ELR (cell line): ENCODE measurements at places on chromosomes 16 and 17.

- DNase-seq = peak; percentile 9
Measured at GRCh38 chr16:23561586-23561985, 4.1 kb downstream of the UBFD1 start.

DNA sequence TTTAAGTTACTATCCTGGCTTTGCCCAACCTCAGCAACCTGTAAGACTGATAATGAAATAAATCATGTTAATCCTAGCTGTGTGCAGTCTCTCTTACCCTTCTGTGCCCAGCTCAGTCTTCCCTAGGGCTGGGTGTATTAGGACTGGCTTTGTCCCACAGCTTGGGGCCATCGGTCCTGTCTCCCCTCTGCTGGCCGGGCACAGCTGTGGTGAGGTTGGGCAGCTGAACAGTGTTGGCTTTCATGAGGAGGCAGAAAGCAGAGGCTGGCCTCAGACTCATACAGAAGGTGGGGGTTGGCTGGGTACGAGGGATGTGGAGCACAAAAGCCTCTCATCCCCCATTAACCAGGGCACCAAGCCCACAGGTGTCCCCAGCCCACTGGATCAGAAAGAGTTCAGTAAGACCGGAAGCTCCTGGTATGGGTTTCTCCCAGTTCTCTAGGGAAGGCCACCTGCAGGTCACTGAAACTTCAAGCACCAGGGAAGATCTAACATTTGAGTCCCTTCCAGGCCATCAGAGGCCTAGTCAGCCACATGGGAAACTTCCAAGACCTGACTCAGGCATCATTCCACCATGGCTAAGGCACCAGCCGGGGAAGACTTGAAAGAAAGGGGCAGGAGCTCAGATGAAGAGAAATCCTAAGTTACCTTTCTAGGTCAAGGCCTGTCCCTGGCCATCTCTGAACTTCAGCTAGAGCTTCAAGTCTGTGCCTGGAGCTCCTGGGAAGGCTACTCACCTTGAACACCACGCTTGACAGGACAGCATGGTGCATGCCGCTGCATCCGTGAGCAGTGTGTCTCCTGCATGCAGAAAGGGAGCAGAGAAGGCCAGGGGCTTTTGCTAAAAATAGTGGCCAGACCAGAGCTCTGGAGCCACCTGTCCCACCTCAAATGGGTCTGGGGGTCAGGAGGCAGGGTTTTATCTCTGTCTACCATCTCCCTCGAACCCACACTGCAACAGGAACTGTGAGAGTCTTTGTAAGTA, 8.8 kb downstream of the CNP start:
- DNase-seq = no peak

- no peak for DNase-seq
Measured at GRCh38 chr17:14201021-14201987, 35.4 kb downstream of the CDRT15 start.

- no peak for DNase-seq
Measured at GRCh38 chr17:34378664-34379101, 15.7 kb upstream of the CCL1 start.

- no peak for DNase-seq
Measured at GRCh38 chr17:17951524-17951923, 20.7 kb downstream of the TOM1L2 start.

DNA sequence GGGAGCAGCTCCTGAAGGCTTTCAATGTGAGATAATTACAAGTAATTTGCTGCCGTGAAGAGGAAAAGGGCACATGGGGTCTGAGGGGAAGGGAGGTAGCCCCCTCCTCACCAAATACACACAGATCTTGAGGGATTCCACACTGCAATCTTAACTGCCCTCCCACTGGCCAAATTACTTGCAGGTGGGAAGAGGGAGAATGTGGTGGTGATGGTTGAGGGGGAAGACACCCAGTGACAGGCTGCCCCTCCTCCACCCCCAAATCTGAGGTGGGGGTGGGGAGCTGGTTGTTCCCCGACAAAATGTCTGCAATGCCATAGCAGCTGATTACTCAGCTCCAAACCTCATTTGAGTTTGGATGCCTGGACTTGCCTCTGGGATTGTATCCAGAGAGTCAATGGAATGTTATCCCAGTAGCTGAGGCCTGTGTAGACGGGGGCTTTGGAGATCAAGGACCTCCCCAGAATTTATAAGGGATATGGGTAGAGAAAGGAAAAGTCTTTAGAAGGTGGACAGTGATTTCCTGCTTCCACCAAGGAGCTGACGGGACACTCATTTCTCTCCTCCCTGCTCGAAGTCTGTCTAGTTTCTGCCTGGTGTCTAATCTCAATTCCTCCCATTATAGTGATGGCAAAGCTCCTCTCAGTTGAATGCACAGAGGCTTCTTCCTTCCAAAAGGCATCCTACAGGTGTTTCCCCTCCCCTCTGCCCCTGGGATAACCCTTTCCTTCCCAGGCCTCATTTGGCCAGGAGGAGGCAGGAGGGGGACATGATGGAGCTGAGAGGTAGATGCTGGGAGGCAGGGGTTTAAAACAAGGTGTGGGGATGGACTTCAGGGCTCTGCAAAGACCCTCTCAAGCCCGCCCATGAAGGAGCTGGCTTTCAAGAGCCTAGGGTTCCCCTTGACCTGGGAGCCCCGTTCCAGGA, 8.7 kb downstream of the DLX4 start:
- no peak for DNase-seq

GRCh38 chr17:37067555-37068111, 118.9 kb downstream of the AATF start:
- peak; percentile 87 for DNase-seq

DNA sequence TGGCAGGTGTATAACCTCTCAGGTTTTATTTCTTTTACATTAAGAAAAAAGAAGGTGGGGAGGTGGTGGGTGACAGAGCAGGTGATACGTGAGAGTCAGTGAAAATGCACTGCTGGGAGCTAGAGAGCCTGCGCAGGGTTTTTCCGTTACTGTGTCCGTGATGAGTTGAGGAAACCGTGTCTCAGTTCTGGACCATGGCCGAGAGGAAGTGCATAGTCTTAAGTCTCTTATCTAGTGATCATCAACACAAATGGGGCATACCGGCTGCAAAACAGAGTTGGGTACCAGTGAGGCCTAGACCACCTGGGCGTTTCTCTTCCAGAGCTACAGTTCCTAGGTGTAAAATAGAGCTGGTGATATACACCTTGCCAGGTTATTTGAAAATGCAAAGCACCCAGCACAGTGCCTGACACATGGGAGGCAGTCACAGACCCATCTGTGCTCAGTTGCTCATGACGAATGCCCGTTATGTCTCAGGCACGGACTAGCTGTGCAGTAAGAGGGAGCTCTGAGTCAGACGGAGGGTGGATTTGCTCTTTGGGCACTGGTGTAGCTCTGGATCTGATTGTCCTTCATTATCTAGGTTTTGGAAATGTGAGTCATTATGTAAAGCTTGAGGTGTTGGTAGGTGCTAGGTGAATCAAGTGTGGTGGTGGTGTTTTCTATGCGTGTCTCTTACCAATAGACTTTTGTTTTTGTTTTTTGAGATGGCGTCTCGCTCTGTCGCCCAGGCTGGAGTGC, 60.9 kb downstream of the RPTOR start:
- DNase-seq = peak; percentile 29

DNA sequence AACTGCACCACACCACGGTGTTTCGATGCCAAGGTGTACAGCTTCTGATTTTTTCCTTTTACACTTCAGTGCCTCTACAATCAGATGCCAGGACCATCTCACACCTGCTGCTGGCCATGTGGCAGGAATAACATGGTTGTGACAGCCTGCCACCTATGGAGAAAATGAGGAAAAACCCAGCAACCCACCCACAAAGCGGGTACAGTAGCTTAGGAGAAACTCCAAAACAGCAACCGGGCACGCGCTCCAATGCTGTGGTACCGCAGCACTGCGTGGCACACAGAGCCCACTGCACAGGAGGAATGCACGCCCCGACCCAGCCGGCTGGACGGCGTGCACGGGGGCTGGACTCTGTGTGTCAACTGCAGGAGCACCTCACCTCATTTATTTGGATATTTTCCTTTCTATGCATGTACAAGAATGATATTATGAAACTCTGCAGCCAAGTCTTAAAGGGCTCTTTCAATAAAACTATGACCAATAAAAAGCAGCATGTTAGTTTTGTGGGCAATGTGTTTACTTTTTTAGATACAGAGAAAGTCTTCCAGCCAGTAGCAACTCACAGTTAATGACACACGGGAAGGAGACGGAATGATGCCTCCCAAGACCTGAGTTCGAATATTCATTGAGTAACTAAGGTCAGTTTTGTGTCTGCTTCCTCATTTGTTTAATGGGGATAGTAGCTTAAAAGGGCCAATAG, 45.9 kb downstream of the MAP1LC3B start:
- DNase-seq = no peak

- no peak for DNase-seq
Measured at GRCh38 chr17:81006891-81007290, 15.2 kb downstream of the CHMP6 start.

DNA sequence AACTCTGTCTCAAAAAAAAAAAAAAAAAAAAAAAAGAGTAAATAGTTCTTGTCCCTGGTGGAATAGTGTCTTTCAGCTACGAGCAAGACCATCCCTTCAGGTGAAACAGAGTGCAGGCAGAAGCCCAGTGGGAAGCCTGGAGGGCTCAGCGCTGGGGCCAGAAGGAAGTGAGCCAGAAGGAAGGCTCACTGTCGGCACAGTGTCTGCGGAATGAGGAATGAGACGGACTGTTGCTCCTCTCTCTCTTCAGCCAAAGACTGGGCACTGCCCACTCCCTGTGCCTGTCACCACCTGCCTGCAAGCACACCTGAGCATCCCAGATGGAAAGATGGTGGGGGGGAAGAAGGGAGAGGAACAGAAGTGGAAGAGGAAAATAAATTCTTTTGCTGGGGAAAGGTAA, 7.5 kb downstream of the RSL1D1 start:
- DNase-seq = no peak

DNA sequence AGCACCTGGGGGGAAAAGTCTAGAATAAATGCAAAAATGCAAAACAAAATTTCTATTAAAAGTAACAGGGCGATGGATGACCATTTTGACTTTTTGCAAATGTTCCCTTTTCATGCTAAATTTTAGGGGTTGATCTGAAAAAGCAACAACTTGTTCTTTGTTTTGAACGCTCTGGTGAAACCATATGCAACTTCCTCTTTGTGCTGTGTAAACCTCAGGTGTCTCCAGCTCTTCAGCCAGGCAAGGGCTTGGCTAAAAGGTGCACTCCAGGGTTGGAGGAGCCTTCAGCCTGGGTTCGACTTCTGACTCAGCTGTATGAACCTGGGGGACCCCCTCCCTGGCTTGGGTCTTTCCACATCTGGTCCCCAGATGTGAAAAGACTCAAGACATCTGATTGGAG, 9.5 kb downstream of the IRF8 start:
- no peak for DNase-seq

DNA sequence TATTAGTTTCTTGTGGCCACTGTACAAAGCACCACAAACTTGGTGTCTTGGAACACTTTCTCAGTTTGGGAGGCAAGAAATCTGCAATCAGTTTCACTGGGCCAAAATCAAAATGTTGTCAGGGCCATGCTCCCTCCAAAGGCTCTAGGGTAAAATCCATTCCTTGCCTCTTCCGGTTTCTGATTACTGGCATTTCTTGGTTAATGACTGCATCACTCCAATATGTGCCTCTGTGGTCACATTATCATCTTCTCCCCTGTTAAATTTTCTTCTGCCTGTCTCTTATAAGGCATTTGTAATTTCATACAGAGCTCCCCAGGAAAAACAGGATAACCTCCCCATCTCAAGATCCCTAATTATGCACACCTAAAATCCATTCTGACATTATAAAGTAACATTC, 34.8 kb downstream of the ZNF287 start:
- DNase-seq = no peak

GRCh38 chr16:67537636-67538591, 9.3 kb downstream of the RIPOR1 start:
- peak; percentile 74 for DNase-seq

DNA sequence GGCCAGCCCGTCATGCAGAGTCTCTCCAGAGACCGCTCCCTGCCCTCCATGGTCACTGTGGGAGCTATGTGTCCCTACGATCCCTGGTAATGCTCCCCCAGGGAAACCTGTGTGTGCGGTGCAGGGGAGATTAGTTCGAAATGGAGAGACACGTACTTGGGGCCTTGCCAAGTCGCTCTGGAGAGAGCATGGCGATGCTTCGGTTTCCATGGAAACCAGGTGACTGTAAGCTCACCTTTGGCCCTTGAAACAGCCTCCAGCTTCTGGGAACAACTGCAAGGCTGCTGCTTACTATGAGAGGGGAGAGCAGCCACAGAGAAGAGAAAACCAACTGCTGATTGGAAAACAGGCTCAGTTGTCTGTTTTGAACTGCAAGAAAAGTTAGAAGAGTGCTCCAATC, 879.7 kb upstream of the EEF2KMT start:
- no peak for DNase-seq

DNA sequence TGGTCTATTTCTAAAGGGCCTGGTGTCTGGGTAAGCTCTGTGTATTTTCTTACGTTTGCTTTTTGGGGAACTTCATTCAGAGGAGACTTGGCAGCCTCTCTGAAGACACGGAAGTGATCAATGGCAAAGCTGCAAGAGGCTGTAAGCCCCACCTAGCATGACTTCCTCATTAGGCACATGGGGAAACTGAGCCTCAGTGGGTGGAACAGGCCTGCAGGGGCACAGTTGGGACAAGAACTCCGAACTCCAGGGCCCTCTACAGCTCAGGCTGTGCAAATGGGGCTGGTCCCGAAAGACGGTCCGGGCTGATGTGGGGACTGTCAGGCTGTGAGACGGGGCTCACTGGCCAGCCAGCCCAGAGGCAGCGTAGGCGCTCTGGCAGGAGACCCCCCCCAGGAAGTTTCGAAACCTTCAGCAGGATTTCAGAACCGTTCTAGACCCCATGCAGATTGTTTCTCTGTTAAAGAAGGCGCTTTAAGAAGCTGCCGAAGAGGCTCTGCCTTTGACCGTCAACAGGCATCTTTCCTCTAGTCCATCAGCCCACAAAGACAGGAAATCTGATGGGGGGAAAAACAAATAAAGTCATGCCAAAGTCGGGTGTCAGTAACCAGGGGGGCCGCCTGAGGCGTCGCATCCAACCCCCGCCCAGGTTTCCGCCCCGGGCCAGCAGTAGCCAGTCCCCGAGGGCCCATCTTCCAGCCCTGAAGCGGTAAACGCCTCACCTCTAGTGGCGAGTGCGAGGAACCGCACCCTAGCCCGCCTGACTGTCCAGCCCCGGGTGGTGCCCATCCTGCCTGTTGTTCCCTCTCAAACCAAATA, 79.8 kb upstream of the TBC1D3K start:
- peak; percentile 79 for DNase-seq

DNA sequence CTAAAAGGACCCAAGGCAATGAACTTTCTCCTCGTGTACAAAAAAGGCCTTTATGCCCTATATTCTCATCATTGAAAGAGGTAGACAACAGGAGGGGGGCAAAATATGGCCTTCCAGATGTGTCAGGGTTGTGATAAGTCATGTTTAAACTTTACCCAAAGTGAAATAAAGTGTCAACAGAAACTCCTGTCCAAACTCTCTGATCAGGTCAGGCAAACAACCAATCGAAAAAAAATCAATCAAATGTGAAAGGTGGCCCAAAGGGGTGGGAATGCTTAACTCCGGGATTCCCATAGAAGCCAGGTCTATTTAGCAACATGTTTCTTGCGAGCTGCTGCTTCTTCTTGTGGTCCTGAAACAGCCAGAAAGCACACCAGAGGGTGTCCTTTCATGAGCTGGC, 49.5 kb upstream of the SOX9 start:
- DNase-seq = no peak
